Esophagus squamous epithelium (tissue), 5 donors: ENCODE measurements at places on chromosomes 5 and 9.

DNA sequence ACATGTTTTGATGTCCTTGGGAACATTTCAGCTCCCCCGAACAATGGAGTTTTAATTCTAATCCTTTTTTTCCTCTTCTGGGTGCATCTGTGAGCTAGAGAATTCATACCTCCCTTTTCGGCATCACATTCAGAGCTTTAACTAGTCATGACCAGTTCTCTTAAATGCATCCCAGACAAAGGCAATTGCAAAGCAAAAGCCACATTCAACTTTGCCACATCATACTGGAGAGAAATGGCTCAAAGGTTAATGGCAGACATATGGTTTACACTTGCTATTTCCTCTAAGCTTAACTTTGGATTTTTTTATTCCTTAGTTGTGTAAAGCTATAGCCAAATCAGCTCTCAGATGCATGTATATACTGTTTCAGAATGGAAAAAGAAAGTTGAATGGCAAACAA is 153.3 kb downstream of the ESM1 start:
- no peak for DNase-seq

- DNase-seq: no peak
Measured at GRCh38 chr5:111649516-111649915, 107.5 kb downstream of the NREP start.

DNA sequence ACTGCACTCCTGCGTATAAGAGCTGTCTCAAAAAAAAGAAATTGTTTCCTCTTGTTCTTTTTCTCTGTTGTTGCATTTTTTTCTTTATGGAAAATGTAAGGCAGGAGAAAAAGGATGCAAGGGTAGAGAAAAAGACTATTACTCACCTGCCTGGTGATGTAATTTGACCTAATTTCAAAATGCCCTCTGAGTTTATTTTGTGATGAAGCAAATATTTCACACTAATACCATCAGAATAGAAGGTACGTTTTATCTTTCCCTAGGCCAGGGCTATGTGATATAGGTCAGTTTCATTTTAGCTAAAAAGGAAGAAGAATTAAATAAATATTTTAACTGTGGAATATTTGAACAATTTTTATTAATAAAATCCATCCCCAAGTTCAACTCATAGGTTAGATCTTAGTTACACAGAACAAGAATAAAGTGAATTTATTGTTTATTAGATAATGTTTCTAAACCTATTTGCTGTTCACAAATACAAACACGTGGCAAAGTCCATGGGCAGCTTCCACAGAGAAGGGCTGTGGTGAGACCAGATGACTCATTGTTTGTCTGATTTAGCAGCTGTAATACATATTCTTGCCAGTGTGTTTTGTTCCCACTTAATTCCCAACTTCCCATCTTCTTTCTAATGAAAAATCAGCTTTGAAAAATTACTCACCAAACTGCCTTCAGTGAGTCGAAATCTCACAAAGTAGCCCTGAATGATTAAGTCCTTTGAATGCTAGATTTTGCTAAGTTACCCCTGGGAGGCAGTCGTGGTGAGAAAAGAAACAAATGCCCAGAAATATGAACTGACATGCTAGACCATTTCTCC is 52.8 kb upstream of the CCDC112 start:
- DNase-seq: no peak

DNA sequence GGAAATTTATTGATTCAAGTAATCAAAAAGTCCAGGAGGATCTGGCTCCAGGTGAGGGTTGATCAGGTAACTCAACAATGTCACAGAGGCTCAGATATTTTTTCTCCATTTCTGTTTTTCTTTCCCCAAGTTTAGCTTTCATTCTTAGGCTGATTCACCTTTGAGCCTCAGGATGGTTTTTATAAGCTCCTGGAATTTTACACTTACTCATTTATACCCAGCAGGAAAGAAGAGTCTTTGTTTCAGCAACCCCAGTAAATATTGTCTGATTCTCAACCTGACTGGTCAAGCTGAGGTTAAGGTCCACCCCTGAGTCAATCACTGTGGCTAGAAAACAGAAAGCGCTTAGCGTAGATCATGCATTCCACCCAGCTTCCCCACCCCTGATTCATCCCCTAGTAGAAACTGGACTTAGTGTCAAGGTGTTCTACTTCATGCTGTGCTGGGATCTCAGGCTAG is 500.6 kb downstream of the KIF4B start:
- DNase-seq: no peak

DNA sequence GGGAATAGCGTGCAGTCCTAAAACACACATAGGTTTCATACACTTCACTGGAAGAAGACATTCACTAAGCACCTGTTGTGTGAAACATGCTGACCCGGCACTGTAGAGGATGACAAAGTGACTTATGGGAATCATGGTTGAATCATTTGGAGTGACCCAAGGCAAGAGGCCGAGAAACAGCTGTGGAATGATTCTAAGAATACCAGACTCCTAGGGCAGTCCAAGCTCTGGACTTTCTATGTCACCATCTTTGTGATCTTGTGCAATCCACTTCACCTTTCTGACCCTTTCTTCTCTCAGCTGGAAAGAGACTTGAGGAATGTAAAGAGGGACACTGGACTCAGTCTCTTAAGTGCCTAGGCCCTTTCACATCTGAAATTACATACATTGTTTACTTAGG is 13.1 kb downstream of the MSANTD3 start:
- no peak for DNase-seq

- DNase-seq: no peak
Measured at GRCh38 chr9:129032541-129033159, 3.8 kb upstream of the MIGA2 start.

DNA sequence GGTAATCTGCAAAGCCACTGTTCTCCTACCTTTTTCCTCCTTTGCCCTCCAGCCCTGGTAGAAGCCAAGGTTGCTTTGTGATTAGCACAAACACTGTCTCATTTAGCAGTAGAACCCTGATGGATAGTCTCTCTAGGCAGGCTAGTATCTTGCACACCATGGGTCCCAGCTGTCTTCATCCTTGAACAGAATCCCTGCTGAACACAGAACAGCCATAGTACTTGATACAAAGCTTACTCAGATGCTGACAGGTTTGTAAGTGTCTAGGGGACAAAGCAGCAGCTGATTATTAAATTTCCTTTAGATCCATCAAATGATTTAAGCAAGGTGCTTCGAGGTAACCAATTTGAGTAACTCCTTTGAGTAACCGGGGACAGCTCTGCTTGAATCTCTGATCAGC is 163.7 kb upstream of the PPP1R2B start:
- DNase-seq: no peak

DNA sequence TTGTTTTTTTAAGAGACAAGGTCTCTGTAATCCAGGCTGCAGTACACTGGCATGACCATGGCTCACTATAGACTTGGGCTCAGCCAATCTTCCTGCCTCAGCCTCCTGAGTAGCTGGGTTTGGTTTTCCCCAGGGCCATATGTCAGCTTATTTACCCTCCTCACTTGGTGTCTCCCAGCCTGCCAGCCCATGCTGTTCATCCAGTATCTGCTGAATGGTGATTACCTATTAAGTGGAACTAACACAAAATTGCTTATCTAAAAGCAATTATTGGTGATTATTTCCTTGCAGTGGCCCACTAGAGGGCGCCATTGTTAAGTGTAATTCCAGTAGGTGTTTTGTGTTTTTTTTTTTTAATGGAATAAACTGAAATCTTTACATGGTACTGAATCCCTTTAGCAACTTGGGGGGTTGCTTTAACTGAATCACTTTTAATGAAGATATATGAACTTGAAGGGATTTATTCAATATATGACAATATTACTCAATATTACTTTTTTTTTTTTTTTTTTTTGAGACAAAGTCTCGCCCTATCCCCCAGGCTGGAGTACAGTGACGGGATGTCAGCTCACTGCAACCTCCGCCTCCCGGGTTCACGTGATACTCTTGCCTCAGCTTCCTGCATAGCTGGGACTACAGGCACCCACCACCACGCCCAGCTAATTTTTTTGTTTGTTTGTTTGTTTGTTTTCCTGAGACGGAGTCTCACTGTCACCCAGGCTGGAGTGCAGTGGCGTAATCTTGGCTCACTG is 13.8 kb downstream of the EXOSC2 start:
- DNase-seq: no peak

DNA sequence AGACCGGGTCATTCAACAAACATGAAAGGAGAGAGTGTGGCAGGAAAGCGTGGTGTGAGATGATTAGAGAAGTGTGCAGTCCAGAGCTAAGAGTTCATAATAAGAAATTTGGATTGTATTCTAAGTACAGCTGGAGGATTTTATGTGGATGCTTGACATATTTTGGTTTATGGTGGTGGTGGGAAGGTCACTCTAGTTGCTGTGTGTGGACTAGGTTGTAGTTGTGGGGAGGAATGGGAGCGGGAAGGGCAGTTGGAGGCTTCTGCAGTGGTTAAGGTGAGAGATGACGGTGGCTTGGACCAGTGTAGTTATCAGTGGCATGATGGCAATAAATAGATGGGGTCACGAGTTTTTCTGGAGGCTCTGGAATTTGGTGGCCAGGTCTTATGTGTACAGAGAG is 45.7 kb upstream of the GPR151 start:
- DNase-seq: no peak

DNA sequence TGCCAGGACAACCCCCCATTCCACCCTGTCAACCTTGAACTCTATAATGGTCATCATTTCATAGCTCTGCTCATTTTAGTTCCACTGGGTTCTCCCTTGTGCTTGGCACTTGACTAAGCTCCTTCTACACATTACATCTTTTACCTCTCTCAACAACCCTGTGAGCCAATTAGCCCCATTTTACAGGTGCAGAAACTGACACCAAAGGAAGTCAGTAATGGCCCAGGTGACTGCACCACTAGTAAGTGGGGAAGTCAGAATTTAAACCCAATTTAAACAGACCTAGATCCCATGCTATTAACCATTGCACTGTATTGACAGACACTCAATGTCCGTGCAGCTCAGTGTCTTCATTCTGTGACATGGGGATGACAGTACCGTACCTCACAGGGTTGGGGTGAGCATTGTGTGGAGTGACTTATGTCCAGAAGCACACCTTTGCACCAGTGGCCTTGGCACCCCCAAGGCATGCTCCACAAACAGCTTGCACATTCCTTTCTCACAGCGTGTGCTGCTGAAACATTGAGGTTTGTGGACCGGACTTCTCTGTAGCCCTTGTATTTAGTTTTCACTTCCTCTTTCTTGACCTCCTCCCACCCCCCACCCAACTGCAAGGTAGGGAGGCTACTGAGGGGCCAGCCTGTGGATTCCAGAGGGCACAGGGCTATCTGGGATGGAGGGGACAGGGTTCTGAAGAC is 23.1 kb downstream of the IRF1 start:
- DNase-seq: no peak

DNA sequence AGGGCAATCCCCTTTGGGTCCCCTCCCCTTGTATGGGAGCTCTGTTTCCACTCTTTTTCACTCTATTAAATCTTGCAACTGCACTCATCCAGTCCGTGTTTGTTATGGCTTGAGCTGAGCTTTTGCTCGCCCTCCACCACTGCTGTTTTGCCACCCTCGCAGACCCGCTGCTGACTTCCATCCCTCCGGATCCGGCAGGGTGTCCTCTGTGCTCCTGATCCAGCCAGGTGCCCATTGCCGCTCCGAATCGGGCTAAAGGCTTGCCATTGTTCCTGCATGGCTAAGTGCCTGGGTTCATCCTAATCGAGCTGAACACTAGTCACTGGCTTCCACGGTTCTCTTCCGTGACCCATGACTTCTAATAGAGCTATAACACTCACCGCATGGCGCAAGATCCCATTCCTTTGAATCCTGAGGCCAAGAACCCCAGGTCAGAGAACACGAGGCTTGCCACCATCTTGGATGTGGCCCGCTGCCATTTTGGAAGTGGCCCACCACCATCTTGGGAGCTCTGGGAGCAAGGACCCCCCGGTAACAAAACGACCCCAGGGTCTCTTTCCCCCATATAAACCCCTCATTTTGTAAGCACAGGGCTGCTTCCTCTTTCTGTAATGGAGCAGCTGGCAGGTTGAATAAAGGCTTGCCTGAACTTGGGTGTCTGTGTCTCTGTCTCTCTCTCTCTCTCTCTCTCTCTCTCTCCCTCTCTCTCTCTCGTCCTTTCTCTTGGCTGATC is 1166.2 kb downstream of the TAF11L14 start:
- DNase-seq: no peak

DNA sequence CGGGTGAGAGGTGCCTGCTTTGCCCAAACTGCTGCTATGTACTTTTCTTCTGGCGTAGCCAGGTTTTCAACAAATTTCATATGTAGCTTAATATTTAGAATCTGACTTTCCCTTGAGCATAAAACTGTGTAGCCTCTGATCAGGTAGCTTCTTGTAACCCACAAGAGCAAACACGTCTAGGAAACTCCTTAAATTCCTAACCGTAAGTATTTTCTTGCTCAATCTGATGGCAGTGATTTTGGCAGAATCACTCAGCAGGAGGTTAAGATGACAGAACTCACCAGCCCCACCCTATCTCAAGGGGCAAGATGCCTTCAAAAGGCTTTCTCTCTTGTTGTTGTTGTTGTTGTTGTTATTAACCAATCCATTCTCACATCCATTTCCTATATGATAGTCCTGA is 20.8 kb downstream of the CKMT2 start:
- no peak for DNase-seq

DNA sequence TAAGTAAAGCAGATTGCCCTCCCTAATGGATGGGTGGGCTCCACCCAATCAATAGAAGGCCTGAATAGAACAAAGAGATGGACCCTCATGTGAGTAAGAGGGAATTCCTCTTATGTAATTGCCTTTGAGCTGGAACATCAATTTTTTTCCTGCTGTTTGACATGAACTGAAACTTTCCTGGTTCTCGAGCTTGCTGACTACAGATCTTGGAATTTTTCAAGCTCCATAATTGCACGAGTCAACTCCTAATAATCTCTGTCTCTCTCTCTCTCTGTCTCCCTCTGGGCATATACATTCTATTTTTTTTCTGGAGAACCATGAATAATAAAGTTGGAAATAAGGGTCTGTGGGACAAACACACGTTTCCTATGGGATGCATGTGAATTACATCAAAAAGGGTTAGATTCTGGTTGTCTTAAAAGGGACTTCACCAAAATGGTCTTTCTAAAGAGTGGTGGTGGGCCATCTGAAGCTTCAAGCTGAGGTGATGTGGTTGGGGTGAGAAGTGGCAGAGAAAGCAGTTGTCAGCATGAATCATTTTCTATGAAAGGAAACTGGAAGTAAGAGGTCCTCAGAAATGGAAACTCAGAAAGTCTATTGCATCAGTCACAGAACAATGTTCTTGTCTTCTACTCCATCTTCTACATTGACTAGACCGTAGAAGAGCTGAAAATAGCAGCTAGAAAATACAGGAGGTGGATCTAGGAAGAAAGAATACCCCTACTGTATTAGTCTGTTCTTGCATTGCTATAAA is 47.0 kb upstream of the HOMER1 start:
- DNase-seq: no peak

- DNase-seq: no peak
Measured at GRCh38 chr5:111122398-111122797, 30.2 kb downstream of the WDR36 start.
